ENCODE measurements at places on chromosomes 11 and 22.
A peak's percentile ranks its signal among the peaks of the same experiment; 100 is the strongest.

GRCh38 chr11:117903505-117904382 is 25.5 kb downstream of the TMPRSS13 start:
- no peak for DNase-seq

DNA sequence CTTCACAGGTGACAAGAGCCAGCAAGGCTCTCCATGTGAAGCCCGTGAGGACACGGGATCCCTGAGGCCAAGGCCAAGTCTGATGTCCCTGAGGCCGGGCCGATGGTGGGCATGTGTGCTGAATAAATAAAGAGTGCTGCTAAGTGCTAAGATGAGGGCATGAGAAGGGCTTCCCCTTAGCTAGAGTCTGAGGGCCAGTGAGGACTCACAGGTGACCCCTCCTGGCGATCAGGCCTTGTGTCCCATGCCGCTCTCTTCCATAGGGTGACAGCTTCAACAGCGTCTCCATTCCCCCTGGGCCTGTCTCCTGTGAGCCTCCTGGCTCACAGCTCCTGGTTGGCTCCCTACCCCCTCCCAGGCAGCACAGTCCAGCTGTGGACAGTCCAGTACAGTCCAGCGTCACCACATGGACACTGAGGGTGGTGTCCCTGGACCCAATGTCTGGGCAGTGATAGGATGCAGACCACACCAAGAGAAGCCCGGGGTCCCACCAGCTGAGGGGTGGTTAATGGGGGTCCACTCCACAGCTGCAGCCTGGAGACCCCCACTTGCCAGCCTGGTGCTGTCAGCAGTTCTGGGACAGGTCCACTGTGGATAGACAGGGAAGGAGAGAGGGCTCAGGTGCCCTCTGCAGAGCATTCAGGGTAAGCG is 1033.2 kb downstream of the TBC1D22A start:
- no peak for DNase-seq

DNA sequence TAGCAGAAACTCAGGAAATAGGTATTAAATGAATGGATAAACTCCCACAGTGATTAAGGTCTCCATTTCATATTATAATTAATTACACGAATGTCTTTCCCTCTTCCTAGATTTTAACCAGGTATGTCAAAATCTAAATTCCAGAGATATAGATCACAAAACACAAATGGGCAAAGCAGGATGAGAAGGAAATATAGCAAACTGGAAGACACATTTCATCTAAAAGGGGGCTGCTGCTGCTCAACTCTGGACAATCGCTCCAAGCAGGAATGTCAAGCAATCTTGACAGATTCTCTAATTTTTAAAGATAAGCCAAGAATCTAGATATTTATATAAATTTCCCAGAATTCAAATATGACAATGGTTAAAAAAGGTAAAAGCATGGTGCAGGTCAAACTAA is 554.2 kb upstream of the CCDC90B start:
- DNase-seq, result no peak

- no peak for DNase-seq
These were observed 55.4 kb downstream of the PLEKHA7 start for GRCh38 chr11:16958833-16959232.

- no peak for DNase-seq
These were observed 4.3 kb downstream of the ARHGEF12 start for GRCh38 chr11:120340529-120340928.

DNA sequence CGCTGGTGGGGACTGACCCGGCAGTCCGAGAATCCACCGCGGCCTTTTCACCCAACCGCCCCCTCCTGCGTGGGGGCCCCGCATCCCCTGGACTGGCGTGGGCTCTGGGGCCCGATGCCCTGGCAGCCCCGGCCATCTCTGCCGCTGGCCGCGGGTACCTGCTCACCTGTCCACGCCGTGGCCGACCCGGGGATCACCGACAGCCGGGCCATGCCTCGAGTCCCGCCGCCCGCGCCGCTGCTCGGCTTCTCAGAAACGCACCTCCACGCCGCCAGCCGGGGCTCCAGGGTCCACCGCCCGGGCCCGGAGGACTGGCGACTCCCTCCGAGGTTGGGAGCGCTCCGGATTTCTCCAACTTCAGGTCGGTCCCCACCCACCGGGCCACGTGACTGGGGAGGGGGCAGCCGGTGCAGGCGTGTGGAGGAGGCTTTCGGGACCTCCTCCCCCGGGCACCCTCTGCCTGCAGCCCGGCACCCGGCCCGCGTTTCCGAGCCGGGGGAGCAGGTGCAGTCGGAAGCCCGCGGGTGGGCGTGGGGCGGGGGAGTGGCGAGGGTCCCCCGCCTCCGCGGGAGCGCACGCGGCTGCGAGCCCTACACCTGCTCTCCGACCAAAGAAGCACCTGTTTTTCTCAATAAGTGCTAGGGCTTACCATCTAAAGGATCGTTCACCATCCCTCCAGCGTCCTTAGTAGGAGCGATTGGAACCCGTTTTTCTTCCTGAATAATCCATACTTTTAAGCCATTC is 554 bp upstream of the NRIP3 start:
- no peak for DNase-seq

DNA sequence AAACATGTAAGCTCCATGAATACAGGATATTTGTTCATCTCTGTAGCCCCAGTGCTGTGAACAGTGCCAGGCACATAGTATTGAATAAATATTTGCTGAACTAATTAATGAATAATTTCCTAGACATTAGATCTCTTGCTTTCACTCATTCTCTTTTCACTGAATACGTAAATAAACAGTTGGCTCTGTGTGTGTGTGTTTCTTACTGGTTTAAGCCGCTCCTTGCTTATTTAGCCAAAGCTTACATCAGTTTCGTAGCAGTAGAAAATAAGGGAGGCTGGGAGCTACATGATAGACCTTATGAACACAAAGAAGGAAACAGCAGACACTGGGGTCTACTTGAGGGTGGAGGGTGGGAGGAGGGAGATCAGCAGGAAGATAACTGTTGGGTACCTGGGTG is 17.2 kb downstream of the KREMEN1 start:
- DNase-seq, result no peak

DNA sequence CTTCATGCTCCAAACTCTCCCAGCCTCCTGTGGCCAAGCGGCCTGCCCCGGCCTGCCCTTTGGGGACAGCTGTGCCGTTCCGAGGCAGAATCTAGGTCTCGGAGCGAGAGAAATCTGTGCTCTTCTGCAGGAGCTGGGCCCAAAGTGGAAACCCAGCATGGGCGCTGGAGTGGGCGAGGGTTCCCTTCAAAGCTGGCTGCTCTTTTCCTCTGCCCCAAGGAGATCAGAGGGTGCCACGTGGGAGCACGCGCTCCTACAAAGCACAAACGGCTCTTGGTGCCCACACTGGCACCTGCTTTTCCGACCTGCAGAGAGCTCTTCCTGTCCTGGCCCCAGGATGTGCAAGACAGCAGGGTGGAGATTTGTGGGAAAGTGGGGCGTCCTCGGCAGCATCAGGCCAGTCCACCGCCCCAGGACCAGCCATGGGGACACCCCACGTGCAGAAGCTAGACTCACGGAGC is 6.9 kb downstream of the OSBPL5 start:
- DNase-seq, result no peak

- peak; percentile 80 for DNase-seq
These were observed 40.9 kb upstream of the AMPD3 start for GRCh38 chr11:10414181-10414580.

DNA sequence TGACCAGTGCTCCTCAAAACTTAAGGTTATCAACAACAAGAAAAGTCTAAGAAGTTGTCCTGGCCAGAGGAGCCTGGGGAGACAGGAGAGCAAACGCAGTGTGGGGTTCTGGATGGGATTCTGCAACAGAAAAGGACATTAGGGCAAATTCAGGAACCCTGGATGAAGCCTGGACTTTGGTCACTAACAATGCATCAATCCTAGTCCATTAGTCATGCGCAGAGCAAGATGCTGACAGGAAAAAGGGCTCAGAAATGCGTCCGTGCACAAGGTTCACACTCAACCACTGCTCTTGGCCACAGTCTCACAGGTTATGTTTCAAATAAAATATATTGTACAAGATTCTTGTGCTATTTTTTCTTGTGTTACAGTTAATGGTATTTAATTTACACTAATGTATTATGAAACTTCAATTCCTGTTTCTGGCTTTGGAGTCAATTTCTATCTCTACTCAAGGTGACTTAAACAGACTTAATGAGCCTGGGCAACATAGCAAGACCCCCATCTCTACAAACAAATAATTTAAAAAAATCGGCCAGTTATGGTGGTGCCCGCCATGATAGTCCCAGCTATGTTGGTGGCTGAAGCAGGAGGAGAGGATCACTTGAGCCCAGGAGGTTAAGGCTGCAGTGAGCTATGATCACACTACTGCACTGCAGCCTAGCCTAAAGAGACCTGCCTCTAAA is 13.6 kb downstream of the GNB1L start:
- no peak for DNase-seq

DNA sequence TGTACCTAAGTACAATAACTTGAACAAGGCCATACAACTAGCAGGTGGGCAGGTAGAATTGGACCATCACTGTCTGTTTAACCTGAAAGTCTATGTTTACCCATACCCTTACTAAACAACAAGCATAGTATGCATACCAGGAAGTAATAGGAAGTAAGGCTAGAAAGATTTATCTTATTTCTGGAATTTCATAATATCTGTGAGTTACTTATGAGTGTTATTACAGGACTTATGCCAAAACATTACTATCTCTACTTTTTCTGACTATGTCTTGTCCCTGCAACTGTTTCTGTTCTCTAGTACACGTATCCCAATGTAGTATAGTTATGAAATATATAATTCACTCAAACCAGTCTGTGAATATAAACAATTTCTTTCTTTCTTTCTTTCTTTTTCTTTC is 1400.8 kb upstream of the TENM4 start:
- DNase-seq, result no peak

GRCh38 chr11:17532784-17533183 is 11.4 kb downstream of the USH1C start:
- DNase-seq, result no peak

GRCh38 chr22:49583341-49583740 is 244.3 kb downstream of the BRD1 start:
- DNase-seq, result no peak

DNA sequence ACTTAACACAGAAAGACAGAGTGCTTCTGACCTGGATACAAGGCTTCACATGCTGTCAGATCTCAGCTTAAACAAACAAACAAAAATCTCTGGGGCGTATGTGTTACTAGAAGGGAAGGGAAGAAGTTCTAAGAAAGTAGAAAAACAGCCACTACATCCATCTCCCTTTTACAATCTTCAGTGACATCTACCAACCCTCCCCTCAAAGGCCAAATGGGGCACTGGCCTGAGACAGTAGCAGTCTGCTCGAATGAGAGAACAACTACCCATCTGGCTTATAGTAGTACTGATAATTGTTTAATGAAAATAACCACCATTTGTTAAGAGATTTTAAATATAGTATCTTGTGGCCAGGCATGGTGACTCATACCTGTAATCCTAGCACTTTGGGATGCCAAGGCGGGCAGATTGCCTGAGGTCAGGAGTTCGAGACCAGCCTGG is 29.4 kb downstream of the CCDC83 start:
- DNase-seq, result no peak

- no peak for DNase-seq
These were observed 11.3 kb downstream of the PRAME start for GRCh38 chr22:22547692-22548300.

DNA sequence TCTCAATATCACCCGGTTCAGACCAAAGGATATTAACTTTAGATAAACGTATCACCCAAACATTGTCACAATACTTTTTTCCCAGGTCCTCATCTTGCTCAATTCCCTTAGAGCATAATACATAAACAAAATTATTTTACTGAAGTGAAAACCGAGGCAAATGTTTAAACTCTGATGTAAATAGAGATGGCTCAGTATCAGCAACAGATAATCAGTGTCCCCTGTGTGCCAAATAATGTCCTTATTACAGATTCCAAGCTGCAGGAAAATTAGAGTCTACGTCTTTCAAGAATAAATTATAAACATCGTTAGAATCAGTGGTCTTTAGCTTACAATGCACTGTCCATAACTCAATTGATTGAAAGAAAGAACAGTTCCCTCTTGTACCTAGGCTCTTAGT is 50.2 kb downstream of the DDI1 start:
- DNase-seq, result no peak

GRCh38 chr22:40241200-40241763 is 63.6 kb downstream of the TNRC6B start:
- no peak for DNase-seq
